Aorta (tissue), 5 donors: ENCODE measurements at places on chromosomes 7 and 10. TPM values are rescaled to one million over a fixed set of nuclear protein-coding genes. Genes with fewer than 3 reads are reported as not detected.
A peak's percentile ranks its signal among the peaks of the same experiment; 100 is the strongest.

GRCh38 chr10:12243864-12244620, 48.1 kb downstream of the CDC123 start:
- peaks cover 2% of the 10 kb centered on the region for H3K36me3 ChIP-seq
- H3K27me3 ChIP-seq = no peaks in the 10 kb centered on the region
- no peak overlapping the region for H3K27ac ChIP-seq
- no peaks in the 10 kb centered on the region for H3K4me1 ChIP-seq
- DNase-seq = no peak
- H3K4me3 ChIP-seq = no peak overlapping the region

- no peak for DNase-seq
- no peak overlapping the region for H3K27ac ChIP-seq
- no peaks in the 10 kb centered on the region for H3K4me1 ChIP-seq
Measured at GRCh38 chr7:2307690-2308107, 6.5 kb downstream of the SNX8 start.

GRCh38 chr10:119166118-119166500, 595 bp upstream of the SFXN4 start:
- H3K4me3 ChIP-seq = peak overlapping the region; percentile 75
- peaks cover 2% of the 10 kb centered on the region for H3K36me3 ChIP-seq
- no peaks in the 10 kb centered on the region for H3K27me3 ChIP-seq
- peak; percentile 57 for DNase-seq

- no peaks in the 10 kb centered on the region for H3K4me1 ChIP-seq
- no peaks in the 10 kb centered on the region for H3K27me3 ChIP-seq
- no peak overlapping the region for H3K27ac ChIP-seq
Measured at GRCh38 chr7:31271641-31272405, 68.7 kb downstream of the NEUROD6 start.

Gene CLRN3
- not detected for total RNA-seq

Gene WDFY4
- 15.0 TPM for total RNA-seq

Gene TMEM213
- total RNA-seq = not detected

GRCh38 chr10:97880109-97880508, 30.5 kb downstream of the GOLGA7B start:
- no peaks in the 10 kb centered on the region for H3K27me3 ChIP-seq
- no peaks in the 10 kb centered on the region for H3K36me3 ChIP-seq
- H3K4me1 ChIP-seq = no peaks in the 10 kb centered on the region
- DNase-seq = no peak

- H3K36me3 ChIP-seq = no peaks in the 10 kb centered on the region
- no peaks in the 10 kb centered on the region for H3K4me1 ChIP-seq
- H3K27me3 ChIP-seq = no peaks in the 10 kb centered on the region
- no peak overlapping the region for H3K4me3 ChIP-seq
Measured at GRCh38 chr10:70272925-70273316, 10.9 kb downstream of the NPFFR1 start.

DNA sequence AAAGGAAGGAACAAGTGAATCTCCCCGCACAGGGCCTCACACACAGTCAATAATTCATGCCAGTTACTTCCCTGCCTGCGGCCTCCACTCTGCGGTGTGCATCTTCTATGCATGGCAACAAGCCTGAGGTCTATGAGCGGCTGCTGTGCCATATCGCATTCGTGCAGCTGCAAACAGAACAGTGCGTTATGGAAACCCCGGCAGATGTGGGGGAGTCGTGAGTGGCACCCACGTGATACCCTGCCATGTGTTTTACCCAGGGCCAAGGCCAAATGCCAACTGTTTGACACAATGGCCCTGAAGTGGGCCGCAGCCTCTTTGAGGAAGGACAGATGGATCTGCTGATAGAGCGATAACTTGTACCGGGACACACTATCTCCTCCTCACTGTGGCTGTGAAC, 13.4 kb downstream of the TNS3 start:
- no peaks in the 10 kb centered on the region for H3K27me3 ChIP-seq
- DNase-seq = peak; percentile 68
- no peak overlapping the region for H3K4me3 ChIP-seq

DNA sequence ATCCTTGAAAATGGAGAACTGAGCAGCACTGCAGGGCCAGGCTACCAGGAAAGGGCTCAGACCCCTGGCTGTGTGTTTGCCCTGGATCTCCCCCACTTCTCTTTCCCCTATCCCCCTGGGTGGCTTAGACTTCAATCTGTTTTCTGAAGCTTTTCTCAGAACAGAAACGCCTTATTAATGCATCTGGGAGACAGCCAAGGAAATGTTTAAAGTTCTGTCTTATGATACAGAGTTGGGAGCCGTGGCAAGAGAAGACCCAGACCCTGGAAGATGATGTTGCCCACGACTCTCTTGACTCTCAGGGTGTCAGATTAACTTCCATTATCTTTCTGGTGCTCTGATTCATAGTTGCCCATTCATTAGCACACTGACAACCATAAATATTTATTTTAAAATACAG, 107.1 kb downstream of the EBLN1 start:
- H3K4me1 ChIP-seq = no peaks in the 10 kb centered on the region
- H3K36me3 ChIP-seq = no peaks in the 10 kb centered on the region
- H3K27me3 ChIP-seq = no peaks in the 10 kb centered on the region
- DNase-seq = no peak
- H3K27ac ChIP-seq = no peak overlapping the region

DNA sequence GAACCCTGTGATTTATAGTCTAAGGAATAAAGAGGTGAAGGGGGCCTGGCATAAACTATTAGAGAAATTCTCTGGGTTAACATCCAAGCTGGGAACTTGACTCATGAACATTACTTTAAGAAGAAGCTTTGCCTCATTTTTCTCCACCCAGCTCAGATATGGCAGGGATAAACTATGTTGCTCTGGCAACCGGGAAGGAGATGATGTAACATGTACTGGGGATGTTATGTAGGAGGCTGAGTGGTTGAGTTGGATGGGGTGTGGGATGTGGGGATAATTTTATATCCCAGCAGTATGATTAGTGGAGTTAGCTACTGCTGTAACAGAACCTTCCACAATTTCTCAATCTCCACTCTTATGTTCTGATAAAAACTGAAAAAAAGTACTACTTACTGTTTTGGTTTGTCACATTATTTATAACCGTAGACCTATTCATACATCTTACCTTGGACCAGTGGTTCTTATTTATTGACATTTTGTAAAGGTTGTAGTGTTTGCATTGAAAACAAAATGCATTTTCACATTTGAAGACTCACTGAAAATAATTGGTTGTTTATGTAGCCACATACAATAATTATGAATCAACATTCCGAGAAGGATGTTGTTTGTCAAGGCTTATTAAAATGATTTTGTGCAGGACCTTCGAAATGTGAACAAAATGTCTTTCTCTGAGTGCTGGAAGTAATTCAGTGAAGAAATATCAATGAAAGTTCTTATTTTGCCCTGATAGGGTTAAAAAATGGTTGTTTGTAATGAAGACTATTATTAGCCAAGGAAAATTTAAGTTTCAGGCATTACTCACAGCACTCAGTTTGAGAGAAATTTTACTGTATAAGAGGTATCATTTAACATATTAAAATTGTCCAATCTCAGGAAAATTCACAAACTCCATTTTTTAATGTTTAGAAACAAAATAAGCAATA, 1.3 kb downstream of the OR2F2 start:
- H3K4me3 ChIP-seq = no peak overlapping the region
- no peaks in the 10 kb centered on the region for H3K27me3 ChIP-seq
- no peak overlapping the region for H3K27ac ChIP-seq
- no peak for DNase-seq
- no peaks in the 10 kb centered on the region for H3K36me3 ChIP-seq
- no peaks in the 10 kb centered on the region for H3K4me1 ChIP-seq

Gene PGAM2
- total RNA-seq = 4.8 TPM

Gene NUTM2A
- total RNA-seq = 0.66 TPM

Gene OR2A5
- not detected for total RNA-seq
